ENCODE measurements at places on chromosomes 11 and 22. TPM values are rescaled to one million over a fixed set of nuclear protein-coding genes. Genes with fewer than 3 reads are reported as not detected.

DNA sequence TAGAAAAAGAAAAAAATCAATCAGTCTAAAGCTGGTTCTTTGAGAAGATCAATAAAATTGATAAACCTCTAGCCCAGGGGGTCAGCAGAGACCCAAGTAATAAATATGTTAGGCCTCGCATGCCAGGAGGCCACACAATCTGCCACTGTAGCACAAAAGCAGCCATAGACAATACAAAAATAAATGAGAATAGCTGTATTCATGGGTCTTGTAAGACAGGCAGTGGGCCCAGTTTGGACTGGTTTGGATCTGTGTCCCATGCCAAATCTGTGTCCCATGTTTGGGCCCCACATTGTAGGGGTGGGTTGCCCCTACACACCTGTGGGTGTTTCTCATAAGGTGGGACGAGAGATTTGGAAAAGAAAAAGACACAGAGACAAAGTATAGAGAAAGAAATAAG is 6.6 kb upstream of the PLAAT4 start:
- H3K4me3 ChIP-seq = no peak overlapping the region
- H3K36me3 ChIP-seq = no peaks in the 10 kb centered on the region

GRCh38 chr11:72778535-72779494 is 15.0 kb downstream of the STARD10 start:
- peaks cover 5% of the 10 kb centered on the region for H3K27me3 ChIP-seq
- H3K27ac ChIP-seq = no peak overlapping the region
- DNase-seq = no peak
- H3K4me3 ChIP-seq = no peak overlapping the region

- no peak for DNase-seq
- no peak overlapping the region for H3K27ac ChIP-seq
- H3K36me3 ChIP-seq = no peaks in the 10 kb centered on the region
- no peak overlapping the region for H3K4me3 ChIP-seq
Observed at GRCh38 chr11:73663604-73664495, 17.5 kb downstream of the PLEKHB1 start.

DNA sequence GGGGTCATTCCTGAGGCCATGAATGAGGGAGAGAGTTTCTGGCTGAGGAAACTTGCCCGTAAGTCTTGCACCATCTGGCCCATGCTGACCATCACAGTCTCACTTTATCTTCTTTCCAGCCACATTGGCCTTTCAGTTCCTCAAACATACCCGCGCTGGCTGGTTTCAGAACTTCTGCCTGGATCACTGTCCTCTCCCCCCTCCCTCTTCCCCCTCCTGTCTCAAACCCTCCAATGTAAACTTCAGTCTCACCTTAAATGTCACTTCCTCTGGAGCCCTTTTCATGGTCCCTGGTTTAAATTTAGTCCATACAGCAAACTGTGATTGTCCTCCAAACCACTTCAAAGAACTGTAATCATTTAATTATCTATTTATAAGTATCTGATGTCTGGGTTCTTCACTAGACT is 3.7 kb upstream of the TMEM109 start:
- no peak for DNase-seq
- H3K4me1 ChIP-seq = peaks cover 36% of the 10 kb centered on the region
- no peak overlapping the region for H3K27ac ChIP-seq
- H3K4me3 ChIP-seq = no peak overlapping the region

DNA sequence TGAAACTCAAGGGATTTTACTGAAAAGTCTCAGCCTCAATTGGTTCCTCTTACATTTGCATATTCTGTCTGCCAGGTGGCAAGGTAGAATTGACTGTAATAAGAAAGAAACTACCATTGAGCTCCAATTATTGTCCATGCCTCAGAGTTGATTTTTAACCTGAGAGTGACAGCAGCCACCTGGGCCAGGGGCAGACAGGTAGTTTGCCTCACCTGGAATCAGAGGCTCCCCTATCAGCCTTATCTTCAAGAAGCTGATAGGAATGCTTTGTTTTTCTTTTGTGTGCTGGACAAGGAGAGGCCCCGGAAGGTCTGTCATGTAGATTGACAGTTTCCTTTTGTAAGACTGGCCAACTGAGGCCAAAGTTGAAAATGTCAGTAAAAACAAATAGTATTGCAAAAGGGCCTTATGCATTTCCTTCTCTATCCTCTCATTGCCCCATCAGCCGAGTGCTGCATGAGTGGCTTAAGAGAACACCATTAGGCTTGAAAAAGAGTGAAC is 34.1 kb downstream of the CD44 start:
- H3K4me3 ChIP-seq = peak overlapping the region; percentile 34
- peaks cover 84% of the 10 kb centered on the region for H3K36me3 ChIP-seq
- H3K27ac ChIP-seq = peak overlapping the region; percentile 99
- DNase-seq = no peak

DNA sequence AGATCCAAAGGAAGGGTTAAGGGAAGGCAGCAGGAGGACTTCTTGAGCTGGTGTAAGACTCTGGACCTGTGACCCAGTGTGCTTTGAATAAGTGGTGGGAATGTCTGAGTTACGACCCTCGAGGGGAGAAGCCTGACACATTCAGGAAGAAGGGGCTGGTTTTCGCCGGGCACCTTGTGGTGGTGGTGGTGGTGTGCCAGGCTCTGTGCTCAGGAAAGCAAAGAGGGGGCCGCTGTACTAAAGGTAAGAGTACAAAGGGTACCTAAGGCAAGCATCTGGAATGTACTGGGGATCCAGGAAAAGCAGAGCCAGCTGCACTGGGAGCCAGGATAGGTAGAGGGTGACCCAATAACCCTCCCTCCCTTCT is 6.3 kb downstream of the KLHL35 start:
- peaks cover 10% of the 10 kb centered on the region for H3K4me1 ChIP-seq
- no peak overlapping the region for H3K27ac ChIP-seq
- no peak overlapping the region for H3K4me3 ChIP-seq
- DNase-seq = no peak
- H3K36me3 ChIP-seq = peaks cover 4% of the 10 kb centered on the region

GRCh38 chr11:111177037-111177871 is 68.3 kb upstream of the POU2AF2 start:
- H3K27ac ChIP-seq = no peak overlapping the region
- no peaks in the 10 kb centered on the region for H3K36me3 ChIP-seq
- H3K27me3 ChIP-seq = no peaks in the 10 kb centered on the region
- no peak for DNase-seq
- H3K4me3 ChIP-seq = no peak overlapping the region

GRCh38 chr22:37229012-37229804 is 14.9 kb downstream of the RAC2 start:
- peak overlapping the region; percentile 53 for H3K4me3 ChIP-seq
- no peaks in the 10 kb centered on the region for H3K36me3 ChIP-seq
- peaks cover 37% of the 10 kb centered on the region for H3K4me1 ChIP-seq

DNA sequence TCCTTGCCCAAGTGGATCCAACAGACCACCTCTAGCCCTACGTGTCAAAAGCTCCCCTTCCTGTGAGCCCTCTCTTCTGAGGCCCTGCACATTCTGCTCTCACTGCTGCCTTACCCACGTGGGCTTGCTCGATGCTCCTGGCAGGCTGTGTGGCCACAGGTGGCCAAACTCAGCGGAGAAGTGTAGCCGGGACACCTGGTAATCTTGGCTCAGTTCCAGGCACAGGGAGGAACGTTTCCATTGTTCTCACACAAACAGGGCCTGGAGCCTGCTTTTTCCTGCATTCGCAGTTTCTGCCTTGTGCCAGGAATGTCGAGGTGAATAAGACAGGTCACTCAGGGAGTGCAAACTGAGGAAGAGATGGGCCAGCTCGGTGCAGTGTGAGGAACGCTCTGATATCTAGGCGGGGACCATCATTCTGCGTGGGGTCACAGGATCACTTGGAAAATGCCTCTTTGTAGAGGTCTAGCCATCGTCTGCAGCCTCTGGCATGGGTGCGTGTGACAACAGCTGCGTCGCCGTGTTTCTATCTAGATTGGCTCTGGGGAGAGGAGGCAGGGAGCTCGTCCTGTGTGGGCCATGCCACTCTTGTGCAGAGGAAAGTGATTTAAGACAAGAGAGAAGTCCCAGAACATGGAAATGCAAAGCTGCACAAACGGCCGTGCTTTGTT is 127.6 kb upstream of the PARVA start:
- peaks cover 8% of the 10 kb centered on the region for H3K27me3 ChIP-seq
- H3K27ac ChIP-seq = no peak overlapping the region
- no peak overlapping the region for H3K4me3 ChIP-seq
- H3K4me1 ChIP-seq = peaks cover 3% of the 10 kb centered on the region
- H3K36me3 ChIP-seq = peaks cover 28% of the 10 kb centered on the region
- no peak for DNase-seq

DNA sequence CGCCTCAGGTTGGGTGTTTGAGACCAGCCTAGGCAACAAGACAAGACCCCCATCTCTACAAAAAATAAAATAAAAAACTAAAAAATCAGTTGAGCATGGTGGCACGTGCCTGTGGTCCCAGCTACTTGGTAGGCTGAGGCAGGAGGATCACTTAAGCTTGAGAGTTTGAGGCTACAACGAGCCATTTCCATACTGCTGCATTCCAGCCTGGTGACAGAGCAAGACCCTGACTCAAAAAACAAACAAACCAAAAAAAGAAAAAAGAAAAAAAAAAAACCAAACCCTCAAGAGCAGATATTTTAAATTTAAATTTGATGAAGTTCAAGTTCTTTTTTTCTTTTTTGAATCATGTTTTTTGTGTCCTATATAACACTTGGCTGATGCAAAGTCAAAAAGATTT is 7.2 kb upstream of the CCDC83 start:
- no peak overlapping the region for H3K27ac ChIP-seq
- no peak for DNase-seq
- no peaks in the 10 kb centered on the region for H3K27me3 ChIP-seq
- peaks cover 26% of the 10 kb centered on the region for H3K4me1 ChIP-seq
- H3K4me3 ChIP-seq = no peak overlapping the region

DNA sequence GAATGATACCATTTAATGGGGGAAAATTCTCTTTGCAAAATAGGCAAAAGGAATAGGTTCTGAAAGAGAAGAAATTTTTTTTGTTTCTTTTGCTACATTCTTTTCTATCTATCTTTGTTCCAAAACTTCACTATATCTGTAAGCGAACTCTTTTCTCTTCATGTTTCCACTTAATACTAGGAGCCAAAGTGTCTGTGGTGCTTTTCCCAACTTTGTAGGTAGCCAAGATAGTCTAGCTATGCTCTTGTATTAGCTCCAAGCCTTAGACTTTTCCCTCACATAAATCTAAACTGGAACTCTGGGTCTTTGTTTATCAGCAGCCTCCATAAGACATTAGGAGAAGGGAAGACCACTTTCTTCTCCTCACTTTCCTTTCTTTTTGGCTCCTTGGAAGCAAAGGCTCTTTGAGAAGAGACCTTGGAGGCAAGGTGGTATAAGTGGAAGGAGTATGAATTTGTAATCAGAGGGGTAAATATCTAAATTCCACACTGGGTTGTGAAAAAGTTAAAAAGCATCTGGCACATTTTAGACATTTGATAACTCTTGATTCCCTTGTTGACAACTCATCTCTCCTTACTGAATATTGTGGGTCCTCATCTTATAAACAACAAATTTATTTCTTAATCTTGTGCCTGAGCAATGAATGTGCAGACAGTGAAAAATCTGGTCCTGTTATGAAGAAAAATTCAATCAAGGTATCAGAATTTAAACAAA is 130.0 kb downstream of the EHF start:
- H3K27me3 ChIP-seq = peaks cover 26% of the 10 kb centered on the region
- peaks cover 10% of the 10 kb centered on the region for H3K4me1 ChIP-seq
- H3K27ac ChIP-seq = no peak overlapping the region
- no peaks in the 10 kb centered on the region for H3K36me3 ChIP-seq
- no peak overlapping the region for H3K4me3 ChIP-seq

DNA sequence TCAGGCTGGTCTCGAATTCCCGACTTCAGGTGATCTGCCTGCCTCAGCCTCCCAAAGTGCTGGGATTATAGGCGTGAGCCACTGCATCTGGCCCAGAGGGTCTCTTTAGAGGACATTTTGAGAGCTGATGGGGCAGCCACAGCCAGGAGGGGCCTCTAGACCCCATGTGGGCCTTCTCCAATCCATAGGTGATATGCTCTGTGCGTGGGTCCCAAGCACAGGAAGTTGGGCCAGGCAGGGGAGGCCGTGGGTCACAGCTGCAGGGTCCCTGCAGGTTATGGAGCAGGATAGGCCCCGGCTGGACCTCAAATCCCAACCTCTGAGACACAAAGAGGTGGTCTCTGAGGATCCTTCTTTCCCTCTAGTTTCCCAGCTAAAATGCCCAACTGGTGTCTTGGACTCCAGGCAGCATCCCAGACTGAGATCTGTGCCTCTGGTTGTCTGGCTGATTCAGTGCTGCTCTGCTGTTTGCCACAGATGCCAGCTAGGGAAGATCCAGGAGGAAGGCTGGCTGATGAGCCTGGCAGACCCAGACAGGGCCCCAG is 1.5 kb downstream of the LRRC75B start:
- no peaks in the 10 kb centered on the region for H3K4me1 ChIP-seq
- no peaks in the 10 kb centered on the region for H3K36me3 ChIP-seq
- peaks cover 3% of the 10 kb centered on the region for H3K27me3 ChIP-seq
- H3K4me3 ChIP-seq = no peak overlapping the region
- no peak overlapping the region for H3K27ac ChIP-seq

GRCh38 chr22:33512908-33513307 is 407.4 kb downstream of the LARGE1 start:
- no peaks in the 10 kb centered on the region for H3K27me3 ChIP-seq
- no peaks in the 10 kb centered on the region for H3K4me1 ChIP-seq
- no peak overlapping the region for H3K4me3 ChIP-seq
- peaks cover 4% of the 10 kb centered on the region for H3K36me3 ChIP-seq
- DNase-seq = no peak

DNA sequence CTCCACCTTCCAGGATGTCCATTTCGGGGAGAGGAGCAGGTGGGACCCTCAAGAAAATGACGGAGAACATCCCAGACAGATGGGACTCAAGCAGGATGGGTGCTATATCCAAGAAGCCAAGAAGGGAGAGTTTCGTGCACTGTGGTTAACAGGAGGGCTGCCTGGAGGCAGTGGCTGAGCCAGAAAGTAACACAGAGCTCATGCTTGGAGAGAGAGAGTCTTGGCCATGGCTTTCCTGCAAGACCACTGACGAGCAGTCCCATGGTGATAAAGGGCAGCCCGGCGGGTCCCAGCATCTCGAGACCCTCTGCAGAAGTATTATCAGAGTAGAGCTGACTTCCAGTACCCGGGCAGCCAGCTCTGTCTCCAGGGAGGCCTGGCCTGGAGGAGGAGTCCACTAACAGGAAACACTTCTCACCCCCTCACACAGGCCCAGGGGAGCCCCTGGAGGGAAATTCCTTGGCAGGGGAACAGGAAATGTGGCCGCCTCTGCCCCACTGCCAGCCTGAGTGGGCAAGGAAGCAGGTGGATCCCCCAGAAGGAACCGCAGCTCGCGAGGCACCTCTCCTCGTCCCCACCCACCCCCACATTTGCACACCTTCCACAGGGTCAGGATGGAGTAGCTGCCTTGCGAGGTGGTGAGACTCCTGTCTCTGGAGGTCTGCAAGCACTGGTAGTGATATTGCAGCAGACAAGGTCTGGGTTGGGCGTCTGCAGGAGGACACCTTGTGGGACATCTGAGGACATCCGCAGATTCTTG is 32.2 kb downstream of the CYTH4 start:
- H3K27me3 ChIP-seq = peaks cover 7% of the 10 kb centered on the region
- H3K27ac ChIP-seq = no peak overlapping the region
- DNase-seq = no peak
- no peak overlapping the region for H3K4me3 ChIP-seq
- no peaks in the 10 kb centered on the region for H3K36me3 ChIP-seq

GRCh38 chr11:1500466-1501420 is 14.2 kb upstream of the MOB2 start:
- H3K4me3 ChIP-seq = no peak overlapping the region
- no peak overlapping the region for H3K27ac ChIP-seq
- H3K4me1 ChIP-seq = peaks cover 6% of the 10 kb centered on the region
- peaks cover 3% of the 10 kb centered on the region for H3K27me3 ChIP-seq
- no peak for DNase-seq

OR52I2 gene
- not detected for total RNA-seq

MUC15 gene
- not detected for total RNA-seq

TTC36 gene
- total RNA-seq = 0.63 TPM

ANKK1 gene
- total RNA-seq = not detected

MS4A4A gene
- not detected for total RNA-seq

MIF gene
- total RNA-seq = 672 TPM

All from HFFc6 (cell line).